ENCODE measurements at places on chromosomes 4 and X.

GRCh38 chr4:99356992-99357391 lies 4.4 kb upstream of the ADH1C start:
- DNase-seq: no peak

GRCh38 chr4:94135701-94136100 lies 72.0 kb upstream of the SMARCAD1 start:
- no peak for DNase-seq

DNA sequence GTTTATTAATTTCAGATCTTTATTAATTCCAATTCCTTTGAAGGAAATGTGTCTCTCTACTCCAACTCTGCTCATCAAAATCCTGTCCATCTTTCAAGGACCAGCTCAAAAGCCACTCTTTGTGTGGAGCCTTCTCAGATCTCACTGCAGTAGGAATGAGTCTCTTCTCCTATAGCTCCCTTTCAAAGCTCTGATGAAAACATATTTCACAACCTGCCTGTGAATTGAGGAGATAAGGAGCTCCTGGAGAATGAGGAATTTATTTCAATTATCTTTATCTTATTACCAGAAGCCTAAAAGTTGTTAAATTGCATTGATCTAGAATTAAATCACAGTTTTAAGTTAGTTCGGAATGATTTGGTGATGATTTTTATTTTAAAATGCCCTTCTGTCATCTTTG lies 92.6 kb upstream of the TRPC3 start:
- DNase-seq: no peak

DNA sequence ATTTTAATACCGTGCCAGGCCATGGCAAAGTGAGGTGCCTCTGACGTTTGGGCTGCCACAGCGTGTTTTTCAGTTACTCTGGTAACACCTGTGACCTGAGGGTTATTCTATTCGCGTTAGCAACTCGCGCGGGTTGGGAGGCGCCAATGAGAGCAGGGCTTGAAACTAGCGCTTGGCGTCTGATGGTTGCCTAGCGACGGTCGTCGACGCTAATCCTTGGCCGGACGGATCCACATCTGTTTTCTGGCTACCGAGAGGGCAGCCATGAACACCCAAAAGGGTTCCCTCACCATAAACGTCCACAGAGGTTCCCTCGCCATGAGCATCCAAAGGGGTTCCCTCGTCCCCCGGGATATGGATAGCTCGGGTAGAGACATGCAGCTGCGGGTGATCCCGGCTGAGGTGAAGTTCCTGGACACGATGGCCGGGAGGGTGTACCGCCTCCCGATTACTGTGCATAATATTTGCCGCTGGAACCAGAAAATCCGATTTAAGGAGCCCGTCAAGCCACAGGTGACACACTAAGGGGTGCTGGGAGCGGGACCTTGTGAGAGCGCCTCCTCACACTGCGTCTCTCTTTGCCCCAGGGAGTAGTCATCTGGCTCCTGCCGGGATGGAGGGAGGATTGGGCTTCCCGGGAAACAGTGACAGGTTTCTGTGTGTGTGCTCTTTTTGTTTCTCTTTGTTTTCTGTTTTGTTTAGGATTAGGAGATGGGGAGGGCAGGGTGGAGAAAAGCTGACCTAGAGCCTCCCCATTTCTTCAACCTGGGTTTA lies at the start of gene CFAP47:
Gene CFAP47, plus strand, starts transcription at position 199 of the 774 bp plus-strand sequence. Its CDS starts 66 bp downstream, at position 265.
- no peak for DNase-seq

GRCh38 chr4:100312615-100313350 lies 122.5 kb upstream of the DDIT4L start:
- DNase-seq: no peak

- no peak for DNase-seq
These were observed 104.7 kb upstream of the TTC29 start for GRCh38 chr4:147050356-147050765.

DNA sequence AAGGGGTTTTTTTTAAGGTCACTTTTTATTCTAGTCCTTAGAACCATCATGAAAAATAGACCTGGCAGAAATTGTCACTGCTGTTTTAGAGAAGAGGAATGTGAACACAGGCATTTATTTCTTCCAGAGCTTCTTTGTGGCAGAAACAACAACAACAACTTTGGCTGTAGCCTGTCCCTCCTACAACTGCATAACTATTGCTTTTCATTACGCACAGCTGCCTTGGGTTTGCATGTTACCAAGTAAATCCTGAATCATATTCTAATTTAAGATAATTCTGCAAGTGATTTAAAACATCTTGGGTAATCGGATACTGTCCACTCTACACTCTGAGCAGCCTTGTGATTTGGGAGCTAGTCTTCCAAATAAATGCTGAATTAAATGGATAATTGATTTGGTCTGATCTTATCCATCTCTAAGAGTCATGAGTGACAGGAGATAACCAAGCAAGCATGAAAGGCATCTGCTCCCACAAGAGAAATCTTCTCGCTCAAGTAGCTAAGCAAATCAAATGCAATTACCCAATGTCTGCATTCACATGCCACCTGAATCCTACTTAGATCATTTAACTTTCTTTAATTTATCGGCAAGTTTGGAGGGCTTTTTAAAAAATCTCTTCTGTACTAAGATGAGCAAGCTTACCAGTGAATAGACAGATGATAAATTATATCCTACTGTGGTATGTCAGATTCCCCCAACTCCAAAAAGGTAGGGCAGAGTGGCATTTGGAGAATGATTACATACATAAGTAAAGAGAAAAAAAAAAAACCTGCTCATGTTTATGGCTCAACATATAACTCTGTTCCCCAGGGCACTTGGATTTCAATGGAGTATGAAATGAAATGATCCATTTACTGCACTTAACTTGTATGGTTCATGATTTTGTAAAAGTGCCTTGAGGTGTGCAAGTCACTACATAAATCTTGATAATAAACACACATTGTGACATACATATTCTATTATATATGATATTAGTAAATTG lies 73.6 kb downstream of the EGF start:
- no peak for DNase-seq

- no peak for DNase-seq
These were observed 15.2 kb downstream of the ASB11 start for GRCh38 chrX:15299941-15300851.

DNA sequence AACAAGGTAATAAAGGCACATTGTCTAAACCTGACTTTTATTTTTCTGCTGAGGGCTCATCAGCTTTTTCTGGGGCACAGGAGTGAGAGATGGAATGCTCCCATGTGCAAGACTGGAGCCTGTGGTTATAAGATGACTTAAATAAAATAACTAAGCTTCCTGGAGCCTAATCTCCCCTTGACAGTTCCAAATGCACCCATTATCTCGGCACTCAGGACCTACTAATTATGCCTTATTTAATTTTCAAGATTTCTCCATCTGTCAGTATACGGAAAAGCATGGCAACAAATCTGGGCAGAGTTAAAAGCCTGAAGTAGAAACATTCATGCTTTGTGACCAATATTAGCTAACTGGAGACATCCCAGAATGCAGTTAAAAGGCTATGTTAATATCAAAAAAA lies 416.7 kb upstream of the TEX13C start:
- DNase-seq: no peak

- DNase-seq: no peak
These were observed 3.9 kb upstream of the SPOCK3 start for GRCh38 chr4:167238226-167238625.

DNA sequence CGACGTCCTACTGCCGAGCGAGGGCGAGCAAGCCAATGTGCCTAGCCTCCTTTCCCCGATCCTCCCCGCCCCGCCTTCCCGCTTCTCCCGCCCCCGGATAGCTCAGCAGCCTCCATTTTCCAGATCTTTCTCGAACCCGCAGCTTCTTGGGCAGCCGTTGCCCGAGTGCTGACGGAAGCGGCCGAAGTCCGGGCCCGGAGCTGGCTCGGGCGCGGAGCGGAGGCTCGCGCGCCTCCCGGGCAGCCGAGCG lies 172 bp upstream of the HSPA4L start:
- peak; percentile 32 for DNase-seq

- no peak for DNase-seq
These were observed 278.0 kb downstream of the ANK2 start for GRCh38 chr4:113327494-113327893.

DNA sequence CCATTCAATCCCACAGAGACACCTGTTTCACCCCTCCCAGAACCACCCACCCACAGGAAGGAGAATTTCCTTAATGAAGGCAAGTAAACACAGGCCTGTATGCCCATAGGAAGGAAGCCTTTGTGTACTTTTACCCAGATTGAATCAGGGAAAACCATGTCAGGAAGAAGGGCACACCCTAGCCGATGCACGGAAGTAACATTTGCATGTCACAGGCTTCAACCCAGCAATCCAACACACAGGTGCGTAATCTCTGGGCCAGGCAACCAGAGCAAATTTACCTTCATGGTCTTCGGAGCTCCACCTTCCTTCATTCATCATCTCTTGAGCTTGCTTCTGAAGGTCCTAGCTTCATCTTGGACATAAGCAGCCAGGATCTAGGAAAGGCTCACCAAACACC lies 206.3 kb downstream of the SHROOM3 start:
- DNase-seq: no peak

DNA sequence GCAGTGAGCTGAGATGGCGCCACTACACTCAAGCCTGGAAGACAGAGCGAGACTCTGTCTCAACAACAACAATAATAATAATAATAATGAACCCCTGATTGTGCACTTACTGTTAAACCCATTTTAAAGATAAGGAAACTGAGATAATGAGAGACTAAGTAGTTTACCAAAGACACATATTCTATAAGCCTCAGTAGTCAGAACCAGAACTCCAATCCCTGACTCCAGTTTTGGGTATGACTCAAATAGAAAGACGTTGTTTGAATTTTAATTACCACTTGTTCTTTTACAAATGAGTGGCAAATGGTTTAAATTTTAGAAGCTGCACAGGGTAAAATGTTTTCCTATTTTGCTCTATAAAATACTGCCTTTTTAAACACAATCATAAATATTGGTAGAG lies 37.4 kb downstream of the ACSL4 start:
- DNase-seq: no peak

DNA sequence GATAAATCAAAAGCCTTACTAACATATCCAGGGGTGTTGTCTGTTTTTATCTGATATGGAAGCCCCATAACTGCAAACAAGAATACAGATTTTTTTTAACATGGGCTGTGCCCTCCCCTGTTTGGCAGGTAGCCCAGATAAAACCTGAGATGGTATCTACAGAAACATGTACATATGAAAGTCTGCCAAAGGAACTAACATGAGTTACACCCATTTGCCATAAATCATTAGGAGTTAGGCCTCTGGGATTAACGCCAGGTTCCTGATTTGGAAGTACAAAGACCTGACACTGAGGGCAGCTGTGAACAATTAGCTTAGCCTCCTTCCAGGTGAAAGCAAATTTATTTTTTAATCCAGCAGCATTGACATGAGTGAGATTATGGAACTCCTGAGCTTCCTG lies 264.3 kb downstream of the TECRL start:
- no peak for DNase-seq

DNA sequence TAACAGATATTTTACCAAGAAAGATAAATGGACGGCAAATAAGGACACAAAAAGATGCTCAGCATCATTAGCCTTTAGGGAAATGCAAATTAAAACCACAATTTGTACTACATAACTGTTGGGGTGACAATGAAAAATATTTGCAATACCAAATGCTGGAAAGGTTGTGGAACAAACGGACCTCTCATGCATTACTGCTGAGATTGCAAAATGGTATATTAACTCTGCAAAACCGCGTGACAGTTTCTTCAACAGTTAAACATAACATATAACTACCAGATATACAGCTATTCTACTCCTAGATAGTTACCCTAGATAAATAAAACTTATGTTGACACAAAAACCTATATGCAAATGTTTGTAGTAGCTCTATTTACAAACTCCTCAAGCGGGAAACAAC lies 6.3 kb upstream of the OTC start:
- no peak for DNase-seq

DNA sequence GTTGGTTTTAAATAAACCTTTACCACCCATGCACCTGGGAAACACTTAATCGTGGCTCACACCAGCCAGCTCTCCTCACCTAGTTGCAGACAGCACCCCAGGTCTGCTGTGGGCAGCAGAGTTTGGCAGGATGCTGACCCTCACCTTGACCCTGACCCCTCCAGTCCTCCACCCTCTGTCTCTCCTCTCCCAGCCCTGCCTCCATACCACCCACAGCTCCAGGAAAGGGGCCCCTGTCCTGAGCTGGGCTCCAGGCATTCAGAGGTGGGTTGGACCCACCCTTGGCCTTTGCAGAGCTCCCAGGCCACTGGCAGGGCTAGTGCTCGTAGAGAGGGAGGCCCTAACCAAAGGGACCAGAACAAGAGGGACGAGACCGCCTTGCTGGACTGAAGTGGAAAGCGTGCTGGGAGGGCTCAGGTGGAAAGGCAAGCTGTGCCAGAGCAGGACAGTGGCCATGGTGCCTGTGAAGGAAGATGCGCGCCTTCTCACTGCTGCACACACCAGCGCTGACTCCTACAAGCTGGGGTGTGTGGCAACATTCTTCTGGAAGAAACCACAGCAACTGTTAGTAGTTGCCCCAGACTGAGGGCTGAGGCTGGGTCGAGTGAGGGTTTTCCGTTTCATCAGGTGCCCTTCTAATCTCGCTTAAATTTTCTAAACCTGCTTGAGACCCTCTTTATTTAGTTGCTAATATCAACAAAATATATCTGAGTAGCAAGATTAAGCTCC lies 10.7 kb upstream of the S100P start:
- DNase-seq: no peak

GRCh38 chr4:112113864-112114263 lies 31.4 kb upstream of the FAM241A start:
- no peak for DNase-seq

DNA sequence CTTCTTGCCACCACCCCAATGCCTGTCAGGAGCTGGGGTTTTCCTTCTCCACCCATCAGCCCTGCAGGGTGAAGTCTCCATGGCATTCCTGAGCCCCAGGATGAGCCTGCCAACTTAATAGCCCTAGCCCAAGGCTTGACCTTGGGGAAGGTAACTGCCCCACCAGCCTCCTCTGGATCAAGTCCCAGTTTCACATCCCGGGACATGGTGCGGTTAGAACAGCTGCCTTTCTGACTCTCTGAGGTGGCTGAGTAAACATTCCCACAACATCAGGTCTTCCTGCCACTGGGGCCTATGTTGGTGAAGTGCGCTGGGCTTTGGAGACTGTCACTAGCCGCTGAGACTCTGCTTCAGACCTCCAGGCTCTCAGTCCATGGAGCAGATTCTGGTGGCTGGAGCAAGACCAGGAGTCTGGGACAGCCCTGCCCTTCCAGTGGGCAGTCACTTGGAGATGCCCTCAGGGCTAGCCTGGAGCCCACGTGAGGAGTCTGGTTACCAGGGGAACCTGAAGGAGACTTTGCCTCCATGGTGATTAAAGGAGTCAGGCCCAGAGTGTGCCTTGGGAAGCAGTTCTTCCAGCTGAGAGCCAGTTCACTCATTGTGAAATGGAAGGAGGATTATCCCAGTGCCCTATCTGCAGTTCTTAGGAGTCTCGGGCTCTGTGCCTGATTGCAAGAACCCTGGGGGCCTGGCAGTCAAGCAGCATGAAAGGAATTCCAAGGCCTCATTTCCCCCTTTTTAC lies 56.8 kb downstream of the SMIM20 start:
- DNase-seq: no peak

- DNase-seq: no peak
These were observed 86.7 kb upstream of the MAGEA4 start for GRCh38 chrX:151825925-151826485.
